ENCODE measurements at places on chromosomes 3 and 15.

- DNase-seq = peak; percentile 52
These were observed 1.4 kb downstream of the PFN2 start for GRCh38 chr3:149969110-149969939.

GRCh38 chr15:72827226-72827625, 43.7 kb upstream of the ADPGK start:
- no peak for DNase-seq

GRCh38 chr15:47477341-47477740, 240.0 kb upstream of the SEMA6D start:
- peak; percentile 43 for DNase-seq

DNA sequence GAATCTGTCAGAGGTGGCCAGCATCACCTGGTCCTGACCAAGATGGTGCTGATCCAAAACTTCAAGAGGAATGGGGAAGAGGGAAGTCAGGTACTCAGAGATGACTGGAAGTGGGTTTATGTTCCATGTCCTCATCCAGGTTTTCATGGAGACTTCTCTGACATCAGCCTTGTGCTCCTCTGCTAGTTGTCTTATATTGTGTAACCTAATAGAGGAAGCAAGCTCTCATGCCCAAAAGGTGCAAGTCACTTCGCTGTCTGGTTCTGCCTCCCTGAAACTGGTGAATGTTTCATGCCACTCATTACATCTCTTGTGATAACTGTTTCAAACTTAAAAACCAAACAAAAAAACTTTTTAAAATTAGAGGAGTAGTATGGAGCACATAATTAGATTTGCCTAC, 127.2 kb upstream of the MANF start:
- DNase-seq = no peak

- DNase-seq = no peak
These were observed 56.8 kb downstream of the CERS3 start for GRCh38 chr15:100471933-100472332.

DNA sequence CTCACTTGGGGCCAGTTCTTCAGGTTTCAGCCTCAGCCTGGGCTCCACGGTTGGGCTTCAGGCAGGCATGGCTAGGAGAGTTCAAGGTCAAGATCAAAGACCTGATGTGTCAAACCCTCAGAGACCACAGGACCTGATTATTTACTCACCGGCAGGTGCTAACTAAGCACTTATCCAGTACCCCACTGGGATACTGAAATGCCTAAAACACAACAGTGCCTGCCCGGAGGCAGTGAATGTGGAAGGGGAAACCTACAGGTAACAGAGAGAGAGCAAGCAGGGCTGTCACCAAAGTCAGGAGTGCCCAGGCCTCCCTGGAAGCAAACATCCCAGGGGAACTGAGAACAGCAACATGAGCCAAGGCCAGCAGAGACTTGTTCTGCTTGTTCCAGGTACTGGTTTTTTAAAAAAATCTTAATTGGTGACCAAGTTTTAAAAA, 6.7 kb downstream of the IDH2 start:
- no peak for DNase-seq

GRCh38 chr3:183468424-183468823, 40.0 kb upstream of the MCF2L2 start:
- no peak for DNase-seq

- no peak for DNase-seq
These were observed 2.2 kb upstream of the FAM240A start for GRCh38 chr3:46609944-46610722.

GRCh38 chr3:188594139-188594538, 440.2 kb downstream of the LPP start:
- DNase-seq = no peak

DNA sequence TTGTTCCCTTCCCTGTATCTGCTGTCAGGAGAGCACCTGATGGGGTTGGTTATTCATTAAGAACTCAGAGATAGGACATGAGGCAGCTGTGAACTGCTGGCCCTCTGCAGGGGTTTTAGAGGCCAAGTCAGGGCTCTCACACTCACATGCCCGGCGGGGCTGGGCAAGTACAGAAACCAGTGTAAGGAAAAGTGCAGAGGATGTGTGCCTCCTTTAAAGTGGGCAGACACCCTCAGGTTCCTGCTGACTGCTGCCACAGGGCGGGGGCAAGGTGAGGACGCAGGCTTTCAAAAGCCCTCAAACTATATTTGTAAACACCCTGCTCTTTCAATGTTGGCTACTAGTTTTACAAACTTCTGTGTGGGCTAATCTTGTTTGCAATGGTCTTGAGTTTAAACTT, 22.4 kb downstream of the CXCR6 start:
- no peak for DNase-seq

- no peak for DNase-seq
These were observed 59.0 kb downstream of the BDH1 start for GRCh38 chr3:197496746-197497125.

- DNase-seq = peak; percentile 91
These were observed 21.9 kb downstream of the TPRA1 start for GRCh38 chr3:127568586-127568985.

- no peak for DNase-seq
These were observed 122.4 kb downstream of the NR1D2 start for GRCh38 chr3:24067483-24067882.

- DNase-seq = no peak
These were observed 41.8 kb downstream of the EPHB3 start for GRCh38 chr3:184603151-184604030.

DNA sequence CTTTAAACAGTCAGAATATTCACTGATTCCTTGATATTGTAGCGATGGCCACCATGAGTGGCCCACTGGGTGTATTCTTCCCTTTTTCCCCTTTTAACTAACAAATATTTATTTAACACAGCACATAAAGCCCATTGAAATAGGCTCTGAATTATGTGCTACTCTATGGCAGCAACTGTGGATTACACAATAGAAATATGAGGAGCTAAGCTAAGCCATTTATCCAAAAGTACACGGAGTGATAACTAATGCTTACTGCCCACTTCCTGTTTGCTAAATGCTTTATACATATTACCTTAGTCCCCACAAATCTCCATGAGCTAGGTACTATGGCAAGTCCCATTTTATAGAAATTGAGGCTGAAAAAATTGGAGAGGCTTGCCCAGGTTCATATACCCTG, 17.9 kb downstream of the ILDR1 start:
- DNase-seq = no peak

DNA sequence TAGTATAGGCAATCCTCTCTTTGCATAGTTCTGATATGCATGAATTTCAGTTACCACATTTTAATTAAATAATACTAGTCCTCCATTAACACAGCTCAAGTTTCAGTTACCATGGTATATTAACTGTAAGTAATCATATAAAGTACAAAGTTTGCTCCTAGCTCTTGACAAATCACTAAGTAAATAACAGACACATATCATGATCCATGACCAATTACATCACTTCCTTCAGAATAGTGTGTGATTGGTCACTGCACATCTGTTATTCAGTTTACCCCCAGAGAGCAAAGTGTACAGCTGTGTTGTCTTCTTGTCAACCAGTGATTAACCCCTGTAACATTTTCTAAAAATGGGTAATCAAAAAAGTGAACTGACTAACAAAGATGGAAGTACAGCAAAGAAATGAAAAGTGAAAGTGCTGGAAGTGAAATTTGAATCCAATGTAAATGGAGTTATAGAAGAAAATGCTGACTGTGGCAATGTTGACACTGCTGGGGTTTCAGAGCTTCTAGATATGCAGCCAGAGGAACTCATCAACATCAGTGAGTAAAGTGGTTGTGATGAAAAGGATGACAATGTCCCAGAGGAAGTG, 30.2 kb upstream of the LEKR1 start:
- DNase-seq = no peak

DNA sequence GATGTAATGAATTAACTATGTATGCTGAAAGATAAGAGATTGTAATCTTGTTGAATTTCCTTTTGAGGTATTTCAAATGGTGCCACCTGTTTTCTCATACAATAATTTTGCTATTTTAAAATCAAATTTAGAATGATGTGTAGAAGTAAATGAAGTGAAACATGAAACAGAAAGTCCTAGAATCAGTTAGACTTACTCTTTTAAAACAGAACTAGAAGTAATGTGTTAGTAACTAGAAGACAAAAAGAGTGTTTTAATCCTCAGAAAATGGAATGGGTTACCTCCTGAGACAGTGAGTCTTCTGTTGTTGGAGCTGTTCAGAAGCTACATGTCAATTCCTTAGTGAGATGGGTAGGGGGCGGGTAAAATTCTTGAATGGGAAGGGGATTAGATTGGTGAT, 8.1 kb upstream of the MAP2K5 start:
- DNase-seq = no peak

DNA sequence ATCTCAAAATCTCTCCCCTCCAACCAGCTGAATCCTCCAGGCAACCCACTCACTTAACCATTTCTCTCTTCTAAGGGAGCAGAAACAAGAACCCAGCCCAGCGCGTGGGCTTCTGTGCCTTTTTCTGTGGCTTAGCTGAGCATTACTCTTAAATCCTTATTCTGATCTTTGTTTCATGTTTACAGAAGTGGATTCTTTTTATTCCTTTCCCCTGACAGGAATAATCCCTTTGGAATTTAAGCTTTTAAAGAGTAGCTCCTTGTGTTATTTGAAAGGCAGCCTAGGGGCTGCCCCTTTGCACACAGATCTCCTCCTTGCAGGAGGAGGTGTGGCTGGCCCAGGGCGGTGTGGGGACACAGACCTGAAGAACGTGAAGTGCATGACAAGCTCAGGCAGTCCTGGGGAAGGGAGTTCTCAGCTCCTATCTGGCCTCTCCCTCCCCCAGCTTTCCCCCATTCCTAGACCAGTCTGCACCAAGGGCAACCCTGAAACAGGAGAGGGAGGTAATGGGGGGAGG, 77.1 kb upstream of the UBE2E1 start:
- DNase-seq = no peak

- no peak for DNase-seq
These were observed 14.8 kb downstream of the TARS3 start for GRCh38 chr15:101709466-101709865.

GRCh38 chr3:6113338-6113737, 747.6 kb upstream of the GRM7 start:
- DNase-seq = no peak

GRCh38 chr3:46595819-46596314, 16.5 kb upstream of the FAM240A start:
- no peak for DNase-seq

DNA sequence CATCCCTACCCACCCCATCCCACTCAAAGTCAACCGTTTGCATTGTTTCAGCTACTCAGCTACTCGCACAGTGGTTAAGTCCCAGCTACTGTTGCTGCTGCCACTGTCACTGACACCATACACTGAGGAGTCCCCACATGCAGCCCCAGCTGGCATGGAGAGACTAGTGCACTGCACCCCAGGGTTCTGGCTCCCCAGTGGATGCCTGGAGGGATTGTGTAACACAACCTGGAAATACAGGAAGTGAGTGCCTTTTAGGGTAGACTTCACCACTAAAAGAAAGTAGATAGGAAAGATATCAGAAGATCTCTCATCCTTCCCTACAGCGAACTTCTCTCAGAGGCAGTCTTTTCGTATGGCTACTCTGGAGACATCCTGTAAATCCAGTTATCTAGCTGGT, 169.2 kb upstream of the STRIT1 start:
- DNase-seq = no peak

- DNase-seq = no peak
These were observed 151.9 kb downstream of the RBPMS2 start for GRCh38 chr15:64623347-64623996.

DNA sequence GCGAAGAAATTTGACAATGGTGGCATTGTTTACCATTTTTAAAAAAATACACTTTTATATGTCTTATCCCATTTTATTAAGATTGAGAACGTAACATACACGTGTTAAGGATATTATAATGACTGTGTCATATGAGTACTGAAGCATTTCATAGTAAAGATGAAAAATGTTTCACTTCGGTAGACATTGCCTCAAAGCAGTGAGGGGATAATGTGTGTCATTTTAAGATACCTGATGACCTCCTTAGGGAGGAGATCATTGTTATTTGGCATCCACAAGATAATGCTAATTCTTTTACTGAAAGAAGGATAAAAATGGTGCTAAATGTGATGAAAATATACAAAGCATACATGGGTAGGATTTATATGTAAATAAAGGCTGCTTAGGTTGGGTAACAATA, 107.3 kb downstream of the STAC start:
- no peak for DNase-seq

DNA sequence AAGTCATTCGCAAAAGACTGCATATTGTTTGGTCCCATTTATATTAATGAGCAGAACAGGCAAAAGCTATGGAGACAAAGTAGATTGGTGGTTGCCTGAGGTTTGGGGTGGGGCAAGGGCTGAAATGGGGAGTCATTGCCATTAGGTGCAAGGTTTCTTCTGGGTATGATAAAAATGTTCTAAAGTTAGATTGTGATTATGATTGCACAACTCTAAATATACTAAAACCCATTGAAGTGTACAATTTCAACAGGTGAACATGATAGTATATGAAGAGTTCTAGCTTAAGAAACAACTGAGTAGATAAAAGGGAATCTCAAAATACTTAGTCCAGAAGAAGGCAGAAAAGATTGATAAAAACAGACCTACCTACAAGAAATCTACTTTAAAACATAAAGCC, 56.7 kb downstream of the PAK2 start:
- no peak for DNase-seq

DNA sequence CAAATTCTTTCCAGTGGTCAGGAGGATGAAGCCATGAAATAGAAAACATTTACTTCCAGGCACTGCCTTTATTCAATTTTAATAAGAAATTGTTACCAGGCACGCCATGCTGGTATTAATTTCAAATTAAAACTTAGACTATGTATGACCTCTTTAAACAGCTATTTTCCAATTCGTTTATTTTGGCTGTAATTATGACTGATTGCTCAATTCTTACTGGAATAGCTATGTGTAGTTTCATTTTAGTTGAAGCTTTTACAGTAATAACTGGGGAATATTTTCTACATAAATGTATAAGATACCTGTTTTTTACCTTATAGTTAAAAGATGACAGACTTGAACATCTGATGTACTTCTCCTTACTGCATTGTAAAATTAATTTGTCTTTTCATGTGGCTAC, 480.0 kb upstream of the GOLIM4 start:
- DNase-seq = no peak

DNA sequence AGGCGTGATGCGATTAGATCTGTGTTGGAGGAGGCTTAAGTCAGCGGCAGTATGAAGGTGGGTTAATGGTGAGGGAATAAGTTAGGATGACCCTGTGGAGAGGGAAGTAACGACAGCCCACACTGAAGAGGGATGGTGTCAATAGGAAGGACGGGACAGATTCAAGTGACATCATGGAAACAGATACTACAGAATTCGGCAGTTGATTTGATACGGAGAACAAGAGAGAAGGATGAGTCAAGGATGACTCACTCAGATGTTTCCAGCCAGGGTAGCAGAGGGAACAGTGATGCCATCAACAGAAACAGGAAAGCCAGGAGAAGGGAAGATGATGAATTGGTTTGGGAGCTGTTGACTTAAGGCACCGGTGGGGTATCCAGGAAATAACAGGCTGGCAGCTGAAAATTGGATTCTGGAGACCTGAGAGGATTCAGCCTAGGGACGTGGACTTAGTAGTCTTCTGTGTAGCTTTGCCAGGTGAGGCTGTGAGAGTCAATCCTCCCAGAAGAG, 38.0 kb downstream of the SHC4 start:
- no peak for DNase-seq

DNA sequence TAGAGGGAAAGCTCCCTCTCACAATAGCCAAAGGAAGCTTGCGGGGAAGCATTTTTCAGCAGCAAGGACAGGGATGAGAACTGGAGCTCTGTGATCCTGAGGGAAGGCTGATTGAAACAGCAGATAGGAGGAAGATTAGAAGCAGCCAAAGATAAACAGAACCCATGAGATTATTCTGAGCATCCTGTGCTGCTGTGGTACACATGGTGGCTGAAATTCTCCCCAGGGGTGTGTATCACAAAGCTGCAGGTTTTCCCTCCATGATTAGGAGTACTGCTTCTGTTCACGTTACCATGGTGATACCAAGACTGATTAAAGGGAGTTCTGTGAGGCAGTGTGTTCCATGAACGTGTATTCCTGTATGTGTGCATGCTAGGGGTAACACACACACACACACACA, 30.3 kb upstream of the PSMD6 start:
- DNase-seq = no peak

Measured in DMS79 (cell line).